Peyer's patch (tissue), 4 donors: ENCODE measurements at places on chromosomes 11 and 22. TPM values are rescaled to one million over a fixed set of nuclear protein-coding genes. Genes with fewer than 3 reads are reported as not detected.

DNA sequence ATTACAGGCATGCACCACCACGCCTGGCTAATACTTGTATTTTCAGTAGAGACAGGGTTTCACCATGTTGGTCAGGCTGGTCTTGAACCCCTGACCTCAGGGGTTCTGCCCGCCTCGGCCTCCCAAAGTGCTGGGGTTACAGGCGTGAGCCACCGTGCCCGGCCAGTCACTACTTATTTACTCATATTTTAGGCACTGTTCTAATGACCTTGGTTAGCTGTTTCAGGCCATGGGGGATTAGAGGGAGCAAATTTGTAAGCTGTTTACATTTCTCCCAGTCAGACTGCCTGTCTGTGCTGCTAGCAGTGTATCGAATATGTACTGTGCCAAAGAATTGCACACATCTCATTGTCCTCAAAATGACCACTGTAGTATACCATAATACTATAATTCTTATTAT lies 32.7 kb upstream of the PACSIN2 start:
- no peak overlapping the region for H3K27ac ChIP-seq
- no peaks in the 10 kb centered on the region for H3K36me3 ChIP-seq
- no peak for DNase-seq
- no peak overlapping the region for H3K4me3 ChIP-seq
- no peaks in the 10 kb centered on the region for H3K4me1 ChIP-seq

DNA sequence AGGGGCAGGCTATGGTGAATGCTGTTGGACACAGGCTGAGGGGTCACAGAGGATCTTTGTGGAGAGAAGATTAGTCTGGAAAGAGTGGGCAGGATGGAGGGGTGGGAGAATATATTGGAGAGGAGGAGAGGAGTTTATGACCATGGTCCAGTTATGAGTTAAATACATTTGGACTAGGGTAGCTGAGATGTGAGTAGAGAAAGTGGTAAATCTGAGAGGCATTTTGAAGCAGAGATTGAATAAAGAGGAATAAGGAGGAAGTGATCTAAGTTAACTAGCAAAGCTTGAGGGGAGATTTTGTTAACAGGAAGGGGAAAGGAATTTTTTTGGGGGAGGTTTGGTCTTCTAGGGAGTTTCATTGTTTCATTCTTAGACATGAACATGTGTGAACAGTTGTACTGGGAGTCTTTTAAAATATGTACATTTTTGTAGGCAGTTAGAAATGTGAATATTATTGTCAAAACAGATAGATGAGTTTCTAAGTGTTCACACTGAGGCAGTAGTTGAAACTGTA lies 43.1 kb upstream of the EED start:
- H3K4me3 ChIP-seq = no peak overlapping the region
- no peak overlapping the region for H3K27ac ChIP-seq
- H3K27me3 ChIP-seq = no peaks in the 10 kb centered on the region

- no peak for DNase-seq
- H3K27me3 ChIP-seq = no peaks in the 10 kb centered on the region
- H3K4me1 ChIP-seq = peaks cover 4% of the 10 kb centered on the region
- H3K36me3 ChIP-seq = no peaks in the 10 kb centered on the region
These were observed 39.8 kb upstream of the SHISAL1 start for GRCh38 chr22:44352378-44353035.

- peaks cover 8% of the 10 kb centered on the region for H3K4me1 ChIP-seq
- peaks cover 16% of the 10 kb centered on the region for H3K36me3 ChIP-seq
- DNase-seq = no peak
- no peaks in the 10 kb centered on the region for H3K27me3 ChIP-seq
These were observed 76.3 kb downstream of the KIAA1671 start for GRCh38 chr22:25028841-25029141.

GRCh38 chr22:19065929-19066328 lies 56.3 kb downstream of the DGCR2 start:
- no peak for DNase-seq
- H3K27me3 ChIP-seq = no peaks in the 10 kb centered on the region
- no peak overlapping the region for H3K4me3 ChIP-seq
- no peaks in the 10 kb centered on the region for H3K36me3 ChIP-seq

The MISFA gene
- not detected for total RNA-seq

The TMEM86A gene
- 4.4 TPM for total RNA-seq

The CHRNA10 gene
- 2.0 TPM for total RNA-seq

The MS4A6A gene
- total RNA-seq = 42.5 TPM
